ENCODE measurements at places on chromosomes 2 and 18.

DNA sequence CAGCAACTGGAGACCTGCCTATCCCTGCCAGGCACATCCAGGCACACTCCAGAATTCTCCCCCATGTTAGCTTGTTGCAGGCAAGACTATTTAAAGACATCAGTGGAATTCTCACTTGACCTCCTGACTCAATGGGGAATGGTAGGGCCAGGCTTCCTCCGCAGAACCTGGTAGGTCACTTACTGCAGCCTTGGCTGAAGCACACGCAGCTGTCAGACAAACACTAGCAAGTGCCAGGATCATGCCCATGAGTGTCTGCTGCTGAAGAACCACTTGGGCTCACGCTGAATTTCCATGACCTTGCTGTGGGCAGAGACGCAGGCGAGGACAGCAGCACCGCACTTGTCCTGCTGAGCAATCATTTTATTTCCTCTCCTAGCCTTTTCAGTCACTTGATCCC, 3.2 kb downstream of the LRRC30 start:
- DNase-seq, result no peak

- no peak for DNase-seq
These were observed 265.0 kb upstream of the SLC8A1 start for GRCh38 chr2:40716879-40717278.

DNA sequence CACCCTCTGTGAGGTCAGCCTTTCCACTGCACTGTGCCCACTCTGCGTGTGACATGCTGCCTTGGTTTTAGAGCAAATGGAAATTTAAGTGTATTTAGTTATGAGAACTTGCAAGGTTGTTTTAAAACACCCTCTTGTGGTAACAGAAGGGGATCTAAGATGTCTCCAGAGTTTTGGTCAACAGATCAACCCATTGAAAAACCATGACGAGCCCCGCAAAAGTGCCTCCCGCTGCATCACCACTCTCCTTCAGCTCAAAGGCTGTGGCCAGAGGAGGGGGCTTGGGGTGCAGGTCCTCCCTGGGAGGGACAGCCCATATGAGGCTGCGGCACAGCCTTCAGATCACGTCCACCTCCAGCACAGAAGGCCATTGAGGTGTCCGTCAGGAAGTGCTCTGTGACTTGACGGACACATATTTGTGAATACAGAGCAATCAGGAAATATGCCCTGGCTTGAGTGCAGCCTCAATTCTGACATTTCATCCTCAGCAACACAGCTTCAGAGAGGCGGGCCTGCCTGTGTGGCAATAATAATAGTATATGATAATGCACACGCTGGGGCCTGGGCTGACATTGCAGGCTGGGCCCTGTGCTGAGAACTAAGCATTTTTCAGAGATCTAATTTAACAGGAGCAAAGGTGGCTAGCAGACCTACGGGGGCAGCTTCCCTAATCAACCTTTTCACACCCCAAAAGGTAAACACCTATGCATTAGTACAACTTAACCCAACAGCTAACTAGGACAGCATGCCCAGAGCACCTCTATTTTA, 213.9 kb downstream of the ANAPC1 start:
- no peak for DNase-seq

DNA sequence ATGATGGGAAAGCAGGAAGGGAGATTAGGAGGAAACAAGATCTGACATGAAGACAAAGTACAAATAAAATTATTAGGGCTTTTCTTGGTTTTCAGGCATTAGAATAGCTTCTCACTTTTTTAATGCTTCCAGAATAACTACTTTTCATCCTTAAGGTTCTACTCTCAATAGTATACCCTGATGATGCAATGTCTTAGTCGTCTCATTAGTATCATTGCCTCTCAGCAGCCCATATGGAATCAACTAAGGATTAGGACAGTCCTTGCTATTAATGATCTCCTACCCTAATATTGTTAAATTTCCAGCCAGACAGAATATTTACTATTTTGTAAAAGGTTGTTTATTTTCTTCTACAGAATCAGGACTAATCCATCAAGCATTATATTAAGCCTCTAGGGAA, 55.9 kb downstream of the RELCH start:
- DNase-seq, result no peak

GRCh38 chr2:233699424-233700027, 6.8 kb downstream of the UGT1A6 start:
- no peak for DNase-seq

DNA sequence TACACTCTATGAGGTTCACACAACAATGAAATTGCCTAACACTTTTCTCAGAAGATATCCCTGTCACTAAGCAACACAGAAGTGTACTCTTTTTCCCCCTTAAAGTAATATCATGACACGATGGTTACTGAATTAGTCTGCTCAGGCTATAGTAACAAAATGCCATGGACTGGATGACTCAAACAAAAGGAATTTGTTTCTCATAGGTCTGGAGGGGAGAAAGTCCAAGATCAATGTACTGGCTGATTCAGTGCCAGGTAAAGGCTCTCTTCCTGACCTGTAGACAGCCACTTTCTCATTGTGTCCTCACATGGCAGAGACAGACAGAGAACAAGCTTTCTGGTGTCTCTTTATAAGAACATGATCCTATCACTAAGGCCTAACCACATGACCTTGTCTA, 211.9 kb downstream of the RBM43 start:
- no peak for DNase-seq

DNA sequence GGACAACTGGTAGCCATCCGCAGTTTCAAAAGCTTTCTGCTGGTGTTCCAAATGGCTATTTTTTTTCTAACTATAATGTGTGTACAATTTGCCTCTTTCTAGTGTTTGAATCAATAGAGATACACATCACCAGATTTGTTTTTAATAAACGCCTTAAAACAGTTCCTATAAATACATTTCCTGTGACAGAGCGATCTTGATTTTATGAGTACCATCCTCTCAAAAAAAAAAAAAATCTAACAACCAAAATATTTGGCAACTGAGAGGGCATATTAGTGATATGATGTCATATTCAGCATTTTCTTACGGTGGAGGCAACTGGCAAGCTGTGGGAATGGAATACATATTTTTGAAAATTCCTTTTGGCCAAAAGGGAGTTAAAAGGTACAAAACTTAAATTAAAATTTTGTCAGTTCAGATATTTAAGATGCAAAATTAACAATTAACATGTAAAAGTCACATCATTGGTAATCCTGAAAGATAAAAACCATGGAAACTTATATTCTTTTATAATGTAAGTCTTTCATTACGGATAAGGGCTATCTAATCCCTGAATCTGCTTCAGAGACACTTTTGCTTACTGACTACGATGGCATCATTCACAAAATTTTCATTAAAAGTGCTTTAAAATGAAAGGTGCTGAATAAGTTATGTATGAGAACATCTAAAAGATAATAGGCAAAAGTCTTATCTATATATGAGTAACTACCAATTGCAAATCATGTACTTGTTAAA, 268.4 kb downstream of the TCF4 start:
- no peak for DNase-seq

GRCh38 chr18:66533693-66534092, 70.2 kb downstream of the CDH19 start:
- DNase-seq, result no peak

GRCh38 chr2:189698020-189698887, 23.8 kb downstream of the ANKAR start:
- DNase-seq, result peak; percentile 43

GRCh38 chr18:8339952-8340351, 269.3 kb upstream of the RAB12 start:
- no peak for DNase-seq

GRCh38 chr2:108324531-108325255, 36.0 kb downstream of the SULT1C2 start:
- DNase-seq, result no peak

DNA sequence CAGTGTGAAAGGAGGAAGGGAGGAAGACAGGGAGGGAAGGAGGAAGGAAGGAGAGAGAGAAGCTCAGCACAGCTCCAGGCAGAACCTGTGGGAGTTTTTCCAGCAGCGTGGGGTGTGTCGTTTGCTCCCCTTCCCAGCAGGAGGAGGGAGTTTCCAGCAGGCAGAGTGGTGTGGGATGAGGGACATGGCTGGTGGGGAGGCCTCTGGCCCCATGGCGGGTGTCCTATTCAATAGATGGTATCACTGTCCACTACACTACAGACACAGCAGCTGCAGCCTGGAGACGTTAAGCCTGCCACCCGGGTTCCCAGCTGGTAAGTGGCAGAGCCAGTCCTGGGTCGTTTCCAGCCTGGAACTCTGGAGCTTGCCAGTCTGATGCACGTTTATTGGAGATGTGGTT, 44.7 kb downstream of the GLI2 start:
- no peak for DNase-seq

DNA sequence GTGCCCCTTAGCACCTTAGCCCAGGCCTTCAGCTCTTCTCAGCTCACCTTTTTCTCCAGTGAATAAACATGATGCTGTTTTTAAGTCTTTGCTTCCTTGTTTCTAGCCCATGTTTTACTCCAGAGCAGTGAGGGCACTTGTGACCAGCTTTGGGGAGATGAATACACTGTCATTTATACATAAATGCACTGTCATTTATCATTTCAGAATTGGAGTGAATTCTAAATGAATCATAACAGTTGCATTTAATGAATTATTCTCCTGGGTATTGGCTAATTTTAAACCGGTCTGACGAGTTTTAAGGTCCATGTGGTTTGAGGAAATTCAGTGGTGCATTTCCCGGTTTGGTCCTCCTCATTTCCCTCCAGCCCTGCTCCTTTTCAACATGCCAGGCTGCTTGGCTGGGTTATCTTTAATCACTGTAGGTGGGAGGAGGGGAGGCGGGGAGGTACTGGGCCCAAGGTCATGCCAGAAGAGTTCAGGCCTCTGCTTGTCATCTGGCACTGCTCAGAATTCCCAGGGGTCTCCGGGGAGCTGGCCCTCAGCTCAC, 23.9 kb downstream of the PRKCE start:
- DNase-seq, result no peak

DNA sequence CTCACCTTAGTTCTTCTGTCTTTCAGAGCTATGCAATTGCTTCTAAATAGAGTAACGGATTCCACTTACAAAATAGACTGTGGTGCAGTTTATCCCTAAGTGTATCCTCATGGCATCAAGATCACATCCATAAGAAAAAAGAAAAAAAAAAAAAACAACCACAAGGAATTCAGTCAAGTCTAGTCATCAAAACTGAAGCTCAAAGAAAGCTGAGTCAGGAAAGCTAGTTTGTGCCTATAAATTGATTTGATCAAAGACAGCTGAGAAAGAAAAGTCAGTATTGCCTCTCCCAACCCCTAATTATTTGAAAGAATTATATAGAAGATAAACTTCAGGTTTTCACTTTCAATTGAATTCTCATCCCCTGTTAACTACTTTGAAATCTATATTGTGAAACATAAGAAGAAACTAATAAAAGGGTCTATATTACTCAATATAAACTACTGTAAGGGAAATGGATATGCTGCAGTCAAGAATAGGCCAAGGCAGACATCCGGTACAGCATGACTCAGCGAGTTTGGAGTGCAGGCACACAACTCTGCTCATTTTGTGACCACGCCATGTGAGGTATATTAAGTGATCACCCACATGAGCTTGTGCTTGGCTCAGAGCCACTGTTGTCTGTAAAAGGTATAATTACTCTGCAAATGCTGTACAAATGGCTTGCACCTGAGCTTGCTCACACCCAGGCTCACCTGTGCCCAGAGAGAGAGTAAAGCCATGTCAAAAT, 568.1 kb upstream of the CRIM1 start:
- no peak for DNase-seq

DNA sequence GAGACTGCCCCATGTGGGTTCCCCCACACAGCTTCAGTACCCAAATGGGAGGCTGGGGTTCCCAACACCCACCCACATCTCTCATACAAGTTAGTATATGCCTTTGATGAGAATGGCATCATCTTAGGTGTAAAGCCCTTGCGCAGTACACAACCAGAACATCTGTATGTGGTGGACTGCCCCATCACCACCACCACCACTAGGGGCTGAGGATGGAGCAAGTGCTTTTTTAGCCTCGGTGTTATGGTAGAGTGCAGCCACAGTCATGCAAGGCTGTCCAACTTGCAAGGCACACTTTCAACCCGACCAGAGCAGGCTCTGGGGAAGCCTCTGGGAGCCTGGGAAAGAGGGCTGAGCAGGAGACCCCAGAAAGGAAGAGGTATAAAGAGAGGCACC, 241.2 kb downstream of the TFCP2L1 start:
- DNase-seq, result no peak

- DNase-seq, result no peak
These were observed 21.2 kb downstream of the GPC1 start for GRCh38 chr2:240456447-240457222.

- DNase-seq, result no peak
These were observed 1.1 kb downstream of the TFCP2L1 start for GRCh38 chr2:121283670-121284462.

DNA sequence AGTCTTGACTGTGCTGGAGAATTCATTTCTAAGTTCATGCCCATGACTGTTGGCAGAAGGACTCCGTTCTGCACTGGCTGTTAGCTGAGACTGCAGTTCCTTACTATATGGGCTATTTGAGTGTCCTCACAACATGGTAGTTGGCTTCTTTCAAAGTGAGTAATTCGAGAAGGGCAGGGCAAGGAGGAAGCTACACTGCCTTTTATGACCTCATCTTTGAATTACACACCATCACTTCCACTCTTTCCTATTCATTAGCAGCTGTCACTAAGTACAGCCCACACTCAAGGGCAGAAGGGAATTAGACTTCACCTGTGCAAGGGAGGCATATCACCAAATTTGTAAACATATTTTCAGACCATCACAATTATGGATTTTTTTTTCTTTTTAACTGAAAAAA, 55.9 kb upstream of the EPAS1 start:
- DNase-seq, result no peak

- no peak for DNase-seq
These were observed 78.3 kb downstream of the STPG4 start for GRCh38 chr2:47076586-47077441.

- no peak for DNase-seq
These were observed 45.6 kb downstream of the CEP192 start for GRCh38 chr18:13036622-13037320.

GRCh38 chr2:161122772-161123530, 37.3 kb upstream of the TANK start:
- DNase-seq, result peak; percentile 34

DNA sequence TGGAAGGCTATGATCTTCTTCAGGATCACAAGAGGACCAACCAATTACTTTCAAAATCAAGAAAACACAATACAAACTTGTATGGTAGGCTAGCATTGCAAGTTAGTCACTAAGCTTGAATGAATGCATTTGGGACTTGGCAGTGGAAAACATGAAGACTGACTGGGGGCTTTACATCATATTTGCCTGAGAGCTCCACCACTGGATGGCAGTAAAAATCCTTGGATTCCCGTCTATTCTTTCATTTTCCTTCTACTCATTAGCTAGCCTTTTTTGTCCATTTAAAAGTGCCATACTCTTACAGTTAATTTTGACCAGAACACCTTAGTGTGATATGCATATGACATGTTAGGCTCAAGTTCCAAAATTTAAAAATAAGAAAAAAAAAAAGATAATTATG, 63.5 kb upstream of the RASGRP3 start:
- DNase-seq, result no peak

GRCh38 chr2:69203166-69203985, 183.7 kb downstream of the GFPT1 start:
- no peak for DNase-seq

DNA sequence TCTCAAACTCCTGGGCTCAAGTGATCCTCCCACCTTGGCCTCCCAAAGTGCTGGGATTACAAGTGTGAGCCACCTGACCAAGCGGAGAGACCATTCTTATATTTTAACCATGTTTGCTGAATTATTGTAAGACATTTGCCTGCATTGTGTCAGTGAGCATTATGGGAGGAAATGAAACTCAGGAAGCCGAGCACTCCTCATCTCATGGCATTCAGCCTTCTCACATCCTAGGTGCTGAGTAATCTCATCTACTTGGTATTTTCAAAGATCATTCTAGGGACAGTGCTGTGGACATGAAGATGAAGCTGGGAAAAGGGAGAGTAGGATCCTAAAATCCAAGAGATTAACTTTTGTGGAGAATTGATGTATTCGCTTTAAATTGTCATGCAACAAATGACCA, 66.1 kb downstream of the NAPG start:
- no peak for DNase-seq
